Left colon (tissue), 2 donors: ENCODE measurements at places on chromosomes 2 and 18.

- no peak for DNase-seq
Measured at GRCh38 chr2:118565786-118566540, 281.5 kb downstream of the EN1 start.

GRCh38 chr2:28809927-28810326 is 707 bp upstream of the SPDYA start:
- DNase-seq, result no peak

- DNase-seq, result no peak
Measured at GRCh38 chr2:47373747-47374146, 29.2 kb upstream of the MSH2 start.

DNA sequence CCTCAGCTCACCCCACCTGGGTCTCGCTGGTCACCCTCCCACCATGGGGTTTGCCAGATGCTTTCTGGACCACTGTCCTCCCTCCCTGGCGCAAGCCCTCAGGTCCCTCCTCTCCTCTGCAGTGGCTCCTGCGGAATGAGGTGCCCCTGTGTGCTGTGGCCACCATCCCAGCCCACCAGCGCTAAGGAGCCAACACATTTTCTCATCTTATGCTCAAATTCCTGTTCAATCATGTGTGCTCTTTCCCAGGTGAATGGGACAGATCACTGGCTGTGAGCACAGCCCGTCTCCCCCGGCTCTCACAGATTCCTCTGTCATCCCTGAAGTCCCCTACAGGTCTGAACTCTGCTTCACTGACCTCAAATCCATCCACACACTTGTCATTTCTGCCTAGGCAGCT is 15.2 kb upstream of the CCDC74B start:
- DNase-seq, result no peak

- DNase-seq, result no peak
Measured at GRCh38 chr2:208037564-208038487, 12.5 kb upstream of the PLEKHM3 start.

DNA sequence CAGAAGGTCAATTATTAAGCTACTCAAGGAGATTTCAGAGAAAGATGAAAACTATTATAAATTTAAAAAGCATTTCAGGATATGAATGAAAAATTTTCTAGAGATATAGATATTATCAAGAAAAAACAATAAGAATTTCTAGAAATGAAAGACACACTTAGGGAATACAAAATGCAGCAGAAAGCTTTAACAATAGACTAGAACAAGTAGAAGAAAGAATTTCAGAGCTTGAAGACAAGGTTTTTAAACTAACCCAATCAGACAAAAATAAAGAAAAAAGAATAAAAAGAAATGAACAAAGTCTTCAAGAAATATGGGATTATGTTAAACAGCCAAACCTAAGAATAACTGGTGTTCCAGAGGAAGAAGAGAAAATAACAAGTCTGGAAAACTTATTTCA is 34.4 kb downstream of the FLACC1 start:
- DNase-seq, result no peak

DNA sequence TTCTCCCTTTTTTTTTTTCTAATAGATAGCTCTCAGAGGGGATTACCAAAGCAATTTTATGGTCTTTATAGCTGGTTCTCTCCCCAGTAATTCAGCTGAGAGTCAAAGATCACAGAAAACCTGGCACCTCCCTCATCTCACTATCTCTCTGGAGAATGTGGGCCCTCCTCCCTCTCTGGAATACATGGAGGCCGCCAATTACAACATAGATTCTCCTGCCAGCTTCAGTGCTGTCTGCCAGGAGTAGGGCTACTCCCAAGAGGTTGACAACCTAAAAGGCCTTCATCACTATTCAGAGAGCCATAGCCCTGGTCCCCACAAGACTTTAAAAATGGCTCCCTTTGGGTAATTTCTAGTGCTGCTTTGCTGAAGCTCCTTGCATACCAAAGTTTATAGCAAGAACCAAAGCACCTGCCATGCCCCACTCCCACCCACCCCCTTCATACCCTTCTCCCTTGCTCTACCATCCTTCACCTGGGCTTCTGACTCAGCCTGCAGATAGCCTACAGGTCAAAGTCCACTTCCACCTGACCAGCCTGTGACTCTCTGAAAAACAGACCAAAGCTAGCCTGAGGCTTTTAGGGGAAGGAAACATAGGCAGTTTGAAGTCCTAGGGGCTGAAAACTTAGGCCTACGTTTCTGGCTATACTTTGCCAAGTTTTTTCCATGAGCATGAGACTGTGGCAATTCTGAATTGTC is 472.3 kb downstream of the TNS1 start:
- DNase-seq, result no peak

DNA sequence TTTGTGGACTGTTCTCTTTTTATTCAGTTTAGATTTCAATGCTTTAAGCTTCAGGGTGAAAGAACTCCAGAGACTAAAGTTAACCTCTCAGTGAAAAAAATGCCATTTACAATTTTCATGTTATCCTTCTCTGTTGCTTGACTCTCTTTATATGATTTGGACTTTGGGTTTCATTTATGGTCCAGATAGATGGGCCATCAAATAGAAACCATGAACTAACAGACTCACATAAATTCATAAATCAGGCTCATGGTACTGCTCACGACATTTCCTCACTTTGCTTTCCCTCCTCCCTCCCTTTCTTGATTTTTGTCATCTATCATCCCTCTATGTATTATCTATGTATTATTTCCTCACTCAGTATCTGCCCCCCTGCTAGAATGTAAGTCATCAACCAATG is 10.0 kb downstream of the FAM110C start:
- DNase-seq, result no peak

DNA sequence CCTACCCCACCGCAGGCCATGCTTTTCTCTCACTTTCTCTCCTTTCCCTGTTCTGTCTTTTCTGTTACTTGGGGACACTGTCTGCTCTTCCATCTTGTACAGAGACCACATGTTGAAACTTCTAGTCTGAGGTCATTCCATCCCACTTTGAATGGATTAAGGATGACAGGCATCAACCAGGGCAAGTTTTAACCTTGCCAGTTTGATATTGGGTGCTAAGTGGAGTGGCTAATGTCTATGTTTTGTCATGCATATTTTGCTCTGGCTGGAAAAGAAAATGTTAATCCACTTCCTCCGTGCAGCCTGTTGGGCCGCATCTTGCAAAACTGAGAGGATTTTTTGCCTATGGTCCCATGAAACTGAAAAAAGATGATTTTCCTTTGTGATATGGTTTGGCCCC is 205.5 kb upstream of the SESTD1 start:
- no peak for DNase-seq

- DNase-seq, result no peak
Measured at GRCh38 chr18:45164551-45164950, 450.7 kb upstream of the SLC14A2 start.

- DNase-seq, result no peak
Measured at GRCh38 chr2:23008440-23008839, 376.5 kb upstream of the KLHL29 start.

DNA sequence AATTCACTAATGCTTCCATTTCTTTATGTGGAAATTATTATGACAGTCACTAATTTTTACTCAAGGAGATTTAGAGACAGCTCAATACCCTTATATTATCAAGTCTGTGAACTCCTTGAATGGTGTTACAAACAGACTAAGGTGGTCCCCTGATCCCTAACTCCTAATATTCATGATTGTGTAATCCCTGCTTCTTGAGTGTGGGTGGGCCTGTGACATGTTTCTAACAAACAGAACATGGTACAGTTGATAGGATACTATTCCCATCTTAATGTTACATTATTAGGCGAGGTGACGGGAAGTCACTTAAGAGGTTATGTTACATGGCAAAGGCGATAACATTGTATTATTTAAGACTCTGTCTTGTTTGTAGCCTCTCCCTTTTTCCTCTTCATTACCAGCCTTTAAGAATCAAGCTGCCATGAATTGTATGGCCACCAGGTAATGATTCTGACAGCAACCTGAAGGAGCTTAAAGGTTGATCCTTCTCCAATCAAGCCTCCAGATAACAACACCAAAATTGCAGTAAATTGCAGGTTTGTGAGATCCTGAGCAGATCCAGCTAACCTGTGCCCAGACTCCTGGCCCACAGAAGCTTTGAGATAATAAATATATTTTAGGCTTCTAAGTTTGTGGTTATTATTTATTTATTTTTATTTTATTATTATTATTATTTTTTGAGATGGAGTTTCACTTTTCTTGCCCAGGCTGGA is 32.1 kb downstream of the CYTIP start:
- no peak for DNase-seq
